Body of pancreas (tissue), 4 donors: ENCODE measurements at places on chromosomes 7 and 10. TPM values are rescaled to one million over a fixed set of nuclear protein-coding genes. Genes with fewer than 3 reads are reported as not detected.

Gene ACTL6B
- total RNA-seq = not detected

Gene OR2A14
- not detected for total RNA-seq

Gene RBP3
- not detected for total RNA-seq

Gene IDI2
- not detected for total RNA-seq

DNA sequence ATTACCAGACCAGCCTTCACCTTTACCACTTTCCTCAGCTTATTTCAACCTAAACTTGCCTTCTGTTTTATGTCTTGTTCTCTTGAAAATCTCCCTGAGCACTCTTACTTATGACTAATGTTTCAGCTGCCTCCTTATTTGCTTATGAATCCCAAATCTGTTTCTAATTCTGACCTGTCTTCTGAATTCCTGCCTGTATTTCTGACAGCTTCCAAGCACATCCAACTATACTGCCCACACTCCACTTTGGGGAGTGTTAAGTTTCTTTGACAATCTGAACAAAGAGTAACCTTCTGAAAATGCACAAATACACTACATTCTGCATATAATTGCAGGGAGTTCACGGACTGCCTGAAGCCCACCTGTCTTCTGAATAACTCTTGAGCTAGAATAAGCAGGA, 48.7 kb downstream of the ARMC3 start:
- DNase-seq = no peak

DNA sequence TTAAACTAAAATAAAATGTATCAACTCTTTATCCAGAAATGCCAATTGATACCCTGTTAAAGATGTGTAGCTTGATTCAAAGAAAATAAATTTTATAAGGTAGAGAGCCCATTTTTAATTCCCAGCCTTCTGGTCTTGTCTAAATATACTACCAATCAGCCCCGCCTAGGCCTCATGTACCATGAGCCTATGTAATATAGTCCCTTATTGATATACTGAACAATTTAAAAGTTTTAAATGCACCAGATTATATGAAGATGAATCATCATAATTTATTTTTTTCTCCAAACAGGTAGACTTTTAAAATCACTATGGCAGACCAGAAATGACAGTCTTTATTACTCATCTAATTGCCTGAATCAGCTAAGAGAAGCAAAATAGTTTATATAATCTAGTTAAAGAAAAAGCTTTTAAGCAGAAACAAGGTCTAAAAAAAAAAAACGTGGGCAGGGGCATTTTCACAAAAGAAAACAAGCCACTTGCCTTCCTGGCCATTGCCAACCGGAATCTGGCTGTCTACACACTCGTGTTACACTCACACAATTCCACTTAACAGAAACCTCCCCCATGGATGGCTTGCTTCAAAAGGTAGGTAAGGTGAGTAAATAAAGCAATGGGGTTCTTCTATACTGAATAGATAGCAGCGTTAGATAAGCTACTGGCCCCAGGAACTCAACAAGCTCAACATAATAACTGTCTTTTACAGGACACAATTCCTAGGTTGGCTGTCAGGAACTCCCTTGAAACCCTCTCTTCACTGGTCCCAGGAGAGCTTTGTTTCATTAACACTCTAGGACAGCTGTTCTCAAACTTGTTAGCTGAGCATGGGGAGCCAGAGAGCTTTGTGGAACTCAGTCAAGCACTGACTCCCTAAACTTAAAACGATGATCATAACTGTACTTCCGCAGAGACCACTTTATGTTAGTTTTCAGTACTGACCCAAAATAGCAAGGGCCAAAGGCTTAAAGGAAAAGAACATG, 37.2 kb downstream of the RAPGEF5 start:
- no peak for DNase-seq

DNA sequence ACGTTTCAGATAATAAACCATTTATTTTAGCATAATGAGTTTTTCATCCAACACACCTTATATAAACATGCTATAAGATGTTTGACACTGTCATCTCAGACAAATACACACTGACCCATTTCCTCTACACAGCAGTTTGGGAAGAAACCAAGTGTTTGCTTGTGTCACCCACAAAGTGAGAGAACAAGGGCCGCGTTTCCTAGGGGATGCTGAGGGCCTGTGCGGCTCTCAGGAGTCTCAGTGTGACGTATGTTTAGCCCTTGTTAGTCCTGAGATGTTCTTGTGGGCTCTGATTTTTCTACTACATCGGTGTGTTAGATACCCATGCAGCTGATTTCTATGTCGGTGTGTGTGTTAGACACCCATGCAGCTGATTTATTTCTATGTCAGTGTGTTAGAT, 266.3 kb downstream of the DIP2C start:
- no peak for DNase-seq

DNA sequence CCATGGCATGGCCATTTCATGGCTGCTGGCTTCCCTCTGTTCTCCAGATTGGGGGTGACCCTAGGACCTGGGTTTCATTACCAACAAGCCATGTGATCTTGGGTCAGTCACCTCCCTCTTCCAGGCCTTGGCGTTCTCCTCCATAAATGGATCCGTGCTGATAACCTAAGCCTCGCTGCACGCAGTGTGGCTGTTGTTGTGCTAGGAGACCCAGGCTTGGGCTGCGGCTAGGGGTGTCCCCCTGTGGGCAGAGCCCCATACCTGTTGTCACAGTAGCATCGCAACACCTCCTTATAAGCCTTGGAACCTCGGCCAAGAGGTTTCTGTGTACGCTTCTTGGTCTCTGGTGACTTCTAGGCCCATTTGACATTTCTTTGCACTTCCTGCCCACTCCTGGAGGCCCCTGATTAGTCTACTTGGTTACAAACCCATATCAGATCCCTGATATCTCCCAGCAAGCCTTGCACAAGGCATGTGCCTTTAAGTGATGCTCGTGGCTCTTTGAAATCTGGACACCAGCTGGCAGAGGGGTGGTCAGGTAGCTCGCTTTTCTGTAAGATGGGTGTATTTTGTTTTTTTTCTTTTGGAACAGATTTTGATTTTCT, 23.6 kb downstream of the ZMIZ1 start:
- no peak for DNase-seq

GRCh38 chr10:117967149-117967650, 79.5 kb downstream of the RAB11FIP2 start:
- no peak for DNase-seq
